T47D (cell line): ENCODE measurements at places on chromosomes 7 and 10.
A peak's percentile ranks its signal among the peaks of the same experiment; 100 is the strongest.

GRCh38 chr10:132282667-132283603 lies 24.8 kb downstream of the STK32C start:
- DNase-seq = no peak

- no peak for DNase-seq
Measured at GRCh38 chr7:46150202-46150601, 229.1 kb upstream of the IGFBP3 start.

GRCh38 chr7:116395141-116395791 lies 104.3 kb upstream of the CAV2 start:
- no peak for DNase-seq

- DNase-seq = no peak
Measured at GRCh38 chr10:103058034-103058433, 135.0 kb downstream of the NT5C2 start.

DNA sequence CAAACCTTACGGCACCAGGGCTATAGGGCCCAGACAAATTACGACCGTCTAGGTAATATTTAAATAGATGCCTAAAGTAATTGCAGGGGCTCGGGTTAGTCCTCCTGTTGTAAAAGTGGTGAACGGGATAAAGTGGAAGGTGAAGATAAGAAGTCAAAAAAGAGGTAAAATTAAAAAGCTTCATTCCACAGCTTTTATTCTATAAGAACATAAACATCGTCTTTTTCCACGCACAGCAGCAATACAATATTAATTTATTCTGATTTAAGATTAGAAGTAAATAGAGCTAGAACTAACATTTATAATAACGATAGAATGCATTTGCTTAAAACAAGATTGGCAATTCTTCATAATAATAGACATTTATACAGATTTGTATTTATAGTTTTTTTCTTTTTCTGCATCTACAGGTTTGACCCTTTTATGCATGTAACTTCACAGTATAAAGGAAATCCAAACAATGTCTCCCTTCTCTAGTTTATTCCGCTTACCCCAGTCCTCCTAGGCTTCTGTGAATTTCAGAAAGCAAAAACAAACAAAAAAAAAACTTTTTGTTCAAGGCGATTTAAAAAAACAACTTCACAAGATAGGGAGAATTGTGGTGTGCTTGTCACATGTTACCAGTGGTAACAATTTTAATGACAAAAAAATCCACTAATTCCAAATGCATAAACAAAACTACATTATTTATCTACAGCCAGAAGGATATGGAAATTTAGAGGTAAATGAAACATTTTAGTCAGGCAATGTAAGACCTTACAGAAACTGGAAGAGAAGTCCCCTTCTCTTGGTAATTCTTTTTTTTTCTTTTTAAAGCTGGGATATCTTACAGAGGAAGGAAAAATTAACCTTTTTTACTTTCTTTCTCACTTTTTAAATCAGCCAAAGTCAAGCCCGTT lies 3.4 kb downstream of the HOXA10 start:
- no peak for DNase-seq

DNA sequence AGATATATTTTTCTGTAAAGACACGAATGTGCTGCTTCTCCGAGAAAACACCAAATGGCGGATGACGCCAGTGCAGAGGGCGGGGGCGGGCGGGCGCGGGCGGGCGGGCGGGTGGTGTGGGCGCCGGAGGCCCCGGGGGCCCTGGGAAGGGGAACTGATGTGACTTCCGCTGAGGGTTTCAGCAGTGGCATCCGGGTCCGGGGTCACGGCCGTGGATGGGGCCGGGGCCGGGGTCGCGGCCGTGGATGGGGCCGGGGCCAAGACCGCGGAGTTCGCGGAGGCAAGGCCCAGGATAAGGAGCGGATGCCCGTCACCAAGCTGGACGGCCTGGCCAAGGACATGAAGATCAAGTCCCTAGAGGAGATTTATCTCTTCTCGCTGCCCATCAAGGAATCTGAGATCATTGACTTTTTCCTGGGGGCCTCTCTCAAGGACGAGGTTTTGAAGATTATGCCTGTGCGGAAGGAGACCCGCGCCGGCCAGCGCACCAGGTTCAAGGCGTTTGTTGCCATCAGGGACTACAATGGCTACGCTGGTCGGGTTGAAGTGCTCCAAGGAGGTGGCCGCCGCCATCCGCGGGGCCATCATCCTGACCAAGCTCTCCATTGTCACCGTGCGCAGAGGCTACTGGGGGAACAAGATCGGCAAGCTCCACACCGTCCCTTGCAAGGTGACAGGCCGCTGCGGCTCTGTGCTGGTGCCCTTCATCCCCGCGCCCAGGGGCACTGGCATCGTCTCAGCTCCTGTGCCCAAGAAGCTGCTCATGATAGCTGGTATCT lies 20.3 kb upstream of the IGF2BP3 start:
- DNase-seq = no peak

- no peak for DNase-seq
Measured at GRCh38 chr10:12412666-12413368, 63.5 kb downstream of the CAMK1D start.

GRCh38 chr10:117413928-117414618 lies 38.8 kb upstream of the PDZD8 start:
- DNase-seq = no peak

GRCh38 chr7:2175091-2175490 lies 57.7 kb downstream of the MAD1L1 start:
- no peak for DNase-seq

DNA sequence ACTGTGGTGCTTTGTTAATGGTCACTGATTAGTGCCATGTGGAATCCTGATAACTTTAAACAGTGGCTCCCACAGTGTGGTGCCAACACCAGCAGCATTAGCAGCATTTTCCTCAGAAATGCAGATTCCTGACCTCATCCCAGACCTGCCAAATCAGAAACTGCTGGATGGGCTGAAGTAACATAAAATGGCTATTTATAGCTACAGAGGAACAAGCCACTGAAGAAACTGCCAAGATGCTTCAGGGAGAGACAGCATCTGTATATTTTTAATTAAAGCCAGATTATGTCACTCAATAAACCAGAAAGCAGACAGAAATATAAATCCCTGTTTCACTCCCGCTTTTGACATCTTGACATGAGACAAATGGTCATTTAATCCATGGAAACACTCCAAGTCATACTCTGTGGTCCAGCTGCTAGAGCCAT lies 178.5 kb downstream of the AMPH start:
- DNase-seq = no peak

DNA sequence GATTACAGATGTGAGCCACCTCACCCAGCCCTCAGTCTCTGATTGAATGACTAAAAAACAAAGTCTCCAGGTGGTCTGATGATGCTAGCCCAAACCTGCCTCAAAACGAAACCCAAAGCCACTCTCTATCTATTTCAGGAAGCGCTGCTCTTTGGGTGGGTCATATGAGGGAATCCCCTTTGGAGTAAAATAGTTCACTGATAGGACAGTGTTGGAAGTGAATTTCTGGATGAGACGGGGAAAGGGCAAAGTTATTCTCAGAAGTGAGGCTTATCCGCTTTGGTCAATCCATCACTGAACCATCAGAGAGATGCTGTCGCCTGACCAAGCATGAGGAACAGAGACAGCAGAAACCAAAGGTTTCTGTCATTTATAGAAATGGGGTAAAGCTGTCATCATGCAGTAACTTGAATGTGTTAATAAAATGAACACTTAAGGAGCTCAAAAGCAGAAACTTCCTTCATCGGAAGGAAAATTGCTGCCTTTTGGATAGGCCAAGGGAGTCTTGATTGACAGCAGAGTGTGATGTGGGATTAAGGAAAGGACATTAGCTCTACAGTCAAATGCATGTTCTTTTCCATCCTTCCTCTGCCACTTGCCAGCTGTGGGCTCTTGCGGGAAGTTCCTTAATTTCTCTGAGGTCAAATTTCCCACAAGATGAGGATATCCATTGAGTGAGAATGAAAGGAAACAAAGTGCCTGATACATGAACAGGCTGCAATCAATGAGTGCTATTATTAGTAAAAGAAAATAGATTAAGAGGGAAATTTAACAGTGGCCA lies 64.9 kb upstream of the C1QL3 start:
- no peak for DNase-seq

- no peak for DNase-seq
Measured at GRCh38 chr10:118734475-118734874, 20.3 kb downstream of the CACUL1 start.

- DNase-seq = no peak
Measured at GRCh38 chr7:8817448-8818036, 384.1 kb downstream of the NXPH1 start.

DNA sequence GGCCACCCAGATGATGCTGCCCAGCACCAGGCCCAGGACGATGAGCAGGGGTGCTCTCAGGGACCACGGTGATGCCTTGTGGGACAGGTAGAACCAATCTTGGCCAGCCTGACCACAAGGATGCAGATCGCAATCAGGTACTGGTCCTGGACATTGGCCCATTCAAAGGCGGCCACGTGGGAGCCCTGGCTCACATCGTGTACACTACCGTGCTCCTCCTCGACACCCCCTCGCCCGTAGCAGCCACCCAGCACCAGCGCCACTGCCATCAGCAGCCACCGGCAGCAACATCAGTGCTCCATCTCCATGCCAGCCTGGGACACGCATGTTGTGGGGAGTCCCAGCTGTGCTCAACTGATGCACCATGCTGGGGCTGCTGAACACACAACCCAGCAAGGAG lies 39.0 kb downstream of the AGAP6 start:
- no peak for DNase-seq

GRCh38 chr7:30237271-30237695 lies 47.1 kb upstream of the ZNRF2 start:
- no peak for DNase-seq

- peak; percentile 15 for DNase-seq
Measured at GRCh38 chr7:131355917-131356777, 28.5 kb downstream of the MKLN1 start.

GRCh38 chr10:21385996-21386585 lies 139.4 kb downstream of the SKIDA1 start:
- no peak for DNase-seq

- DNase-seq = no peak
Measured at GRCh38 chr7:46672861-46673260, 751.8 kb upstream of the IGFBP3 start.

DNA sequence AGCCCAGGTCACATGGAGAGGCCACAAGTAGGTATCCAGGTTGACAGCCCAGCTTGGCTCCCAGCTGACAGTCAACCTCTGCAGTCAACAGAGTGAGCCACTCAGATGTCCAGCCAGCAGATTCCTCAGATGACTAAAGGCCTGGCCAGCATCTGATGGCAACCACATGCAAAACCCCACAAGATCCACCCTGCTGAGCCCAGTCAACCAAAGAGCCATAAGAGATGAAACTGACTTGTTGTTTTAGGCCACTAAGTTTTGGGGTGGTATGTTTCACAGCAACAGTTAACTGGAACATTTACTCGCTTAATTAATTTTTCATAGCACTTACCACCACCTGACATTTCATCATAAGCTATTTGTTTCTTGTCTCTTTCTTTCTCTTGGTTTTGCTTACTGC lies 107.3 kb upstream of the KDM7A start:
- DNase-seq = no peak

- no peak for DNase-seq
Measured at GRCh38 chr10:15486404-15486803, 115.3 kb upstream of the FAM171A1 start.

DNA sequence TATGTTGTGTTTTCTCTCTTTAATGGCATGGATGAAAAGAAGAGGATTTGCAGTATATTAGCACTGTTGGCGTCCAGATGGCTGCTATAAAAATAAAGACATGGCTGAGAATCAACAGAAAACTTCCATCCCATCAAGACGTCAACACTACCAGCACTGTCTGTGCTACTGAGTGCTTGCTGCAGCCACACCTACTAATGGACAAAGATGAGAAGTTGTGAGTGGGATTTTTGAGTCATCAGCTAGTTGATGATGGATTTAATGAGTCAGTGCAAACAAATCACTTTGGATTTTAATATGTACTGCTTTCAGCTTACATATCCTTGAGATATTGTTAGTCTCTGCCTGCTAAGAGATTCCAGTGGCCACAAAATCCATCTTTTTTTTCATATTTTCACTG lies 631.0 kb upstream of the ANKRD30A start:
- no peak for DNase-seq

DNA sequence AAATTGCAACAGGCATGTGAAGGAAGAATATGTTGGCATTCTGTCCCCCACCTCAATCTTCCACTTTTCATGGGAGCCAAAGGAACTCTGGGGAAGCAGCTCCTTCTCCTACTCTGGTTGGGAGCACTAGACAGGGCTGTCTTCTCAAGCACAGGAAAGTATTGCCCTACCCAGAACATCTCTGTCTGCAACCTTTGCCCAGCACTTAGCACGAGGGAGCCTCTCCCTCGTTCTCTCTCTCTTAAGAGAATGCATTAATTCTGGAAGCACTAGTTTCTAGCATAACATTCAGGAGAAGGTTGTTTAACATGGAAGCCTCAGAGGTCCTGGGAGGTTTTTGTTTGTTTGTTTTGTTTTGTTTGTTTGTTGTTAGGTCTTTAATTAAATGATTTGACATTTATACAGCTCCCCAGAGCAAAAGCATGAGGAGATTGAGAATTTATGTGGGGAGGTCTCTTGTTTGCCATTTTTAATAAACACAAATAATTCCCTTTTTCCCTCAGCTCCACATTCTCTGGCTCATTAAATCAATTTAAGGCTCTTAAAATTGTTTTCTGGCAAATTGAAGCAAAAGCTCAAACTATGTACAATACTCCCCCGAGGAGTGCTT lies 240.6 kb downstream of the TRIL start:
- DNase-seq = no peak

DNA sequence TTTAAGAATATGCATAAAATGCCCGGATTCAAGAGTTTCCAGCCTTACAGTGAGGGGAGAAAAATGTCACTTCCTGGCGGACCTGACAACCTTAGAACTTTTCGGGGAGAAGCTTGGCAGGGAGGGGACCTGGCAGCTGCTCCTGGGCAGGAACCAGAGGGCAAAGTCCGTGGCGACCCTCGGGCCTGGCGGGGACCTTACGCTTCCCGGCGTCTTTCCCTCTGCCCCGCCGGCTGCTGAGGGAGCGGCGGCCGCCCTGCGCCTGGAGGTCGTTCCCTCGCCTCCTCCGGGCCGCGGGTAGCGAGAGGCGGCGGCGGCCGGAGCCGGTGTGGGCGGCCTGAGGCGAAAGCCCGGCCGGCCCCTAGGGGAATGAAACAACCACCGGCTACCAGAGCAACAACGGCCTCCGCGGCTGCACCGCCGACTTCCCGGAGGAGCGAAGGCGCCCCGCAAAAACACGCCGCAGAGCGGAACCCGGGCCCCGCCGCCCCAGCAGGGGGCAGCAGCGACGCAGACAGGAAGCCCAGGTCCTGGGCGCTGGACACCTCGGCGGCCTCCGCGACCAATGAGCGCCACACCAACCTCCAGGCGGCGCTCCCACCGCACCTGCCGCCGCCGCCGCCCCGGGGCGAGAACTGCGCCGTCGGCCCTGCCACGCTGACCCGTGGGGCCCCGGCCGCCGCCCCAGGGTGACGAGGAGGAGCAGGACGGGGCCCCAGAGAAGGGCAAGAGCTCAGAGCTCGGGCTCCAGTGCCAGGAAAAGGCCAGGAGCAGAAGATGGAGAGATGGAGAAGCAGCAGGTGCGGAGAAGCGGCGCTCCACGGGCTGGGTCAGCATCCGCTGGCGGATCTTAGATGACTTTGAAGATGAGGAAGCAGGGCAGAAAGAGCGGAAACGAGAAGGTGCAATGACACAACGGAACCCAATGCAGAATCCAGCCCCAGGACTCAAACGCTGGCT lies 10.5 kb upstream of the ACSM6 start:
- DNase-seq = peak; percentile 98
